Muscle of leg (tissue), 16 donors: ENCODE measurements at places on chromosomes 4 and X.

DNA sequence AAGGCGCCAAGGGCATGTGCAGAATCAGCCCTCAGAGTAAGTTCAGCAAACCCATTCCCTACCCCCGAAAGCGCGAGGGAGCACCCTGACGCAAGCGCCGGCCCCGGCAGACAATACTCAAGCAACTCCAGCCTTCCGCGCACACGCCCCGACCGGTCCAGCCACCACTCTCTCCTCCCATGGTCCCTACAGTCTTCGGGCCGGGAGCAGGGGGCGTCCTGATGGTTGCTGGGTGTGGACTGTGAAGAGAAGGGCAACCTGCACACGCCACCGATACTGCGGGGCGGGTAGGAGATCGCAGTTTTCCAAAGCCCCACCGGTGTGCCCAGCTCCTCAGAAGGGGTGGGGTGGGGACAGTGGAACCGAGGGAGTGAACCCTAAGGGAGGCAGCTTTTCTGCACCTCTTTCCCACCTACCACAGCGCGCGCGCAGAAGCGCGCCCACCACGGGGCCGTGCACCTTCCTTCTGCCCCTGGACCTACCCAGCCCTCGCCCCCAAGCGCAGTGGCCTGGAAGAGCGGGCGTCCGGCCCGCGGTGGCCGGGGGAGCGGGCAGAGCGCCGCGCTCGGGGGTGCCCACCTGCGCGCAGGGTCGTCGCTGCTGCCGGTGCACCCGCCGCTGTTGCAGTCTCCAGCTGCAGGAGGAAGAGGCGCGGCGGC, 650.2 kb upstream of the DIPK2B start:
- DNase-seq = peak; percentile 8

DNA sequence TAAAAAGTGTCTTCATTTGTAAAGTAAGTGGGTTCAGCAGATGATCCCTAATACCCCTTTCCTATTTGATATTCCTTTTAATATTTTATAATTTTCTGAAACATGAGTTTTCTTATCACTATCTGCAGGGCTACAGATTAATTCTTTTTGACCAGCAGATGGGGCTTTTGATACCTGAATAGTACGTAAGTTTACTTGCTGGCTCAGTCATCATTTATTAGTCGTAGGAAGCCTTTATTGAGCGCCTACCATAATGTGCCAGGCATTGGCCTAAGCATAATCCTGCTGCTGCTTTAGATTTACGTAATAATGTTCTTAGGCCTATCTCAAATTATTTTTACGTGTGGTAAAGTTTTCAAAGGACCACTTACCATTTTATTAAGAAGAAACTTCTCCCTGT, 33.1 kb downstream of the OSTC start:
- peak; percentile 27 for DNase-seq

- no peak for DNase-seq
Measured at GRCh38 chr4:120236873-120237272, 170.2 kb upstream of the MAD2L1 start.

GRCh38 chr4:38980903-38981676, 51.1 kb downstream of the TMEM156 start:
- DNase-seq = no peak

DNA sequence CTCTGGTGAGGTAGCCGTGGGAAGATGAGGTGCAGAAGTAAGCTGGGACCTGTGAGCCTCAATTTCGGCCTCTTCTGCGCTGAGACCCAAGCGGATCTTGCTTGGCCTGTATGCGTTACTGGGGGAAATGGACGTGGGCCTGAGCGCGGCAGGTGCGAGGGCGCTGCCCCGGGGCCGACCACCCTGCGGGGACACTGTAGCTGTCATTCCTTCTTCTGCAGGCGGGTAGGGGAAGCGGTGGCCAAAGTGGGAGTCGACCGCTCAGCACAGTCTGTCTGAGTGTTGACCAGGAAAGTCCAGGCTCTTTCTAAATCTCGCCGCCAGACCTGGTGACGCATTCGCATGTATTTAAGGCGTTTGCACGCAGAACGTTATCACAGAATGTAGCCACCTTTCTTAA, 3.3 kb upstream of the LRAT start:
- no peak for DNase-seq

DNA sequence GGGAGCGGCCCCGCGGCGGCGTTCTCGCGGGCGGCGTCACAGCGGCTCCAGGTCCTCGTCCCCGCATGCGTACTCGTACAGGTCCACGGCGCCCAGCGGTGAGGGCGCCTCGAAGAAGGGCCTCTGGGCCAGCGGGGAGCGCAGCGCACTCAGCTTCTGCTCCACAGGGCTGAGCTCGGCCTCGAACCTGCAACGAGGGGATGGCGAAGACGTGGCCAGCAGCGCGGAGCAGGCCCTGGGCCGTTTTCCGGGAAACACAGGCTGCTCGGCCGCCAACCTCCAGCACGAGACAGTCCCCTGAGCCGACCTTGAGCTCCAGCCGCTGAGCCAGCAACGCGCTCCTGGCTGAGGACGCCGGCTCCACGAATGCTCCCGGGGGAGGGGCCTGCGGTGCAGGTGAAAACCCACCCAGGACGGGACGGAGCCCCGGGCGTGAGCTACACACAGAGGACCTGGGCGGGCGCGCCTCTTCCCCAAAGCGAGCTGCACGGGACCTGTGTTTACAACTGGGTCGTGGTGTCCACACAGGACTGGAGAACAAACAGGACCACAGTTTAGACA, 15.8 kb upstream of the GTPBP6 start:
- DNase-seq = no peak

- DNase-seq = no peak
Measured at GRCh38 chr4:185332575-185333464, 62.9 kb downstream of the LRP2BP start.

DNA sequence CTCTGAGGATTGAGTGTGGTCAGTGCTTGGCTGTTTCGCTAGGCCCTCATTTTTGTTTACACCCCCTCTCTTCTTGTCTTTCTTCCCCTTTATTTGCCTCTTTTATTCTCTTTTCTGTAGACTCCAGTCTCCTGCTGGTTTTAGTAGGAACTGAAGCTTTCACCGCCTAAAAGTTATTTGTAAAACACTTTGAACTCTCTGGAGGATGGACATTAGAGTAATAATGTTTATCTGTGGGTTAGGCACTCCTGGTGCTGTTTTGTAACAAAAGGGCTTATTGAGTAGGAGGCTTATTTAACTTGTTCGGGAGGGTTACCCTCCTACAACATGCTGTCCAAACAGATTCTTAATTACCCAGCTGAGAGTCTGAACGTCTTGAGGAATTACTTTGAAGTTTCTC, 1.6 kb upstream of the ARHGAP10 start:
- DNase-seq = no peak

DNA sequence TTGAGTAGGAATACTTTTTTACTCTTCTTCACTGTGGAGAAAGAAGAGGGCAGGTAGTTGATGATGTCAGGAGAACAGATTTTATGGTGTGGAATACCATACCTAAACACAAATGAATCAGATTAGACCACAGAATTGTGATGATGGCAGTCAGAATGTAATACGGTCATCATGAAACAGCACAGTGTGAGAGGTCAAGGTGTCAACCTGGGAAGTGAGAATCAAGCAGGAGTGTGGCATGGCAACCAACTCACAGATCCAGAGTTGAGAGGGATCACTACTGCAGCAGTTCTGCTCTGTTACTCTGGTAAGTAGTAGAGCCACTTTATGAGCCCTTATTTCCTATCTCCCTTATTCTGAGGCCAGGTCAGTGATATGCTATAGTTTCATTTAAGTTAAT, 27.7 kb downstream of the METTL14 start:
- DNase-seq = no peak

GRCh38 chr4:183011213-183011907, 87.7 kb upstream of the WWC2 start:
- no peak for DNase-seq

DNA sequence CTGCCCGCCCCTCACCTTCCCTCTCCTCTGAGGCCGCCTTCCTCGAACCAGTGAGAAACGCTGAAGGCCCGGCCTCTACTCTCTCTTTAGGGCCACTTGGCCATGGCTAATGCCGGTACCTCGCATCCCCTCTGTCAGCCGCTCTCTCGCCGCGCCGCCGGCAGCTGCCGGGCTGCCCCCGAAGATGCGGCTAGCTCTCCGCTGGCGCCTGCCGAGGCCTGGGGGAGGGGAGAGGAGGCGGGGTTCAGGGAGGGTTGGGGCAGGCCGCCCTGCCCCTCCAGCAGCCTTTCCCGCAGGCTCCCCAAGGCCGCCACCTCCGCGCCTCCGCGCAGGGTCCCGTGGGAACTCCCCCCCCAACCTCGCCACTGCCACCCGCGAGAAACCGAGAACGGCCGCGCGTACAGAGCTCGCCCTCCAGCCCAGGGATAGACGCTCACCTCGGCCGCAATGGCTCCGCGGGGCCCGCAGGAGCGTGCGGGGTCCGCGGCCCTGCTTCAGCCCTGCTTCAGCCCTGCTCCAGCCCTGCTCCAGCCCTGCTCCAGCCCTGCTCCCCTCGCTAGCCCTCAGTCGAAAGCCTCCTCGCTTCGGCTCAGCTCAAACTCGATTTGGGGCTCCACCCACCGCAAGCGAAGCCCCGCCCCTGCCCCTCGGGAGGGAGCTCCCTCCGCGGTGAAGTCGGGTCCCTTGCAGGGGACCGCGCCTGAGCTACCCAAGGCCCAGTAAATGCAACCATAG, at the start of gene HUWE1:
Gene HUWE1 (minus strand): TSS at position 569 of the 735 bp plus-strand sequence. CDS start 32,612 bp downstream, outside the sequence.
- DNase-seq = peak; percentile 82
